ENCODE measurements at places on chromosomes 7 and 10.

GRCh38 chr7:116575853-116576252 is 51.0 kb downstream of the CAV1 start:
- no peak for DNase-seq

DNA sequence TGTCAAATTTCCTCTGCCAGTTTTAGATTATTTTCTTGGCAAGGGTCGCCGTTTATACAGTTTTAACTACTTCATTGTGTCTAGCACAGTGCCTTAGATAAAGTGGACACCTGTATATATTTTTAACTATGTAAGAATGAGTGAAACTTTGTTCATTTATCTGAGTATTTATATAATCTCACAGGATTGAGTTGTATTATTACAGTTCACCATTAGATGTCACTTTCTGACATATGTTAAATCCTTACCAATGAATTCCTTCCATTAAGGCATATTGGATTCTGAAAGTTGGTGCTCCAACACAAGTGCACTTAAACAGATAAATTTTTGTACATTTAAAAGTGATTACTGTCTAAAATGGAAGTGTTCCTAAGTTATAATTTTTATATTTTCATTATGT is 43.0 kb downstream of the ZMYND11 start:
- peak; percentile 29 for DNase-seq

DNA sequence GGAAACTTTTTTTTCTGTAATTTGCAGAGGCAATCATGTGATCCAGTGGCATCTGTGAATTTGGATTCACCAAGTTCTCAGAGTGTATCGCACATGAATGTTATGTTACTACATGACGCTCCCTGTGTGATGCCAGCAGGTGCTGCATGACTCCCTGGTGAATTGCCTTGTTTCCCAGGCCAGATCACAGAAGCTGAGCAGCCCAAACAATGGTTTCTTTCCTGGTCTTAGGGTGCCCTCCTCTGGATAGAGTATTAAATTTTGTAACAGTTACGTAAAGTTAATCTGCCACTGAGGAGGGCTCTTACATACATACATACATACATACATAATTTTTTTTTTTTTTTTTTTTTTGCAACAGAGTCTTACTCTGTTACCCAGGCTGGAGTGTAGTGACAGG is 3.6 kb downstream of the ZSCAN21 start:
- peak; percentile 77 for DNase-seq

- DNase-seq, result no peak
Measured at GRCh38 chr7:80623503-80624252, 14.8 kb upstream of the CD36 start.

- DNase-seq, result no peak
Measured at GRCh38 chr10:124086787-124087671, 6.4 kb downstream of the CHST15 start.

GRCh38 chr10:87578842-87579401 is 74.2 kb downstream of the MINPP1 start:
- no peak for DNase-seq

GRCh38 chr7:99308461-99309074 is 17.1 kb upstream of the ARPC1A start:
- no peak for DNase-seq

- no peak for DNase-seq
Measured at GRCh38 chr7:138316421-138317043, 143.5 kb upstream of the TRIM24 start.

DNA sequence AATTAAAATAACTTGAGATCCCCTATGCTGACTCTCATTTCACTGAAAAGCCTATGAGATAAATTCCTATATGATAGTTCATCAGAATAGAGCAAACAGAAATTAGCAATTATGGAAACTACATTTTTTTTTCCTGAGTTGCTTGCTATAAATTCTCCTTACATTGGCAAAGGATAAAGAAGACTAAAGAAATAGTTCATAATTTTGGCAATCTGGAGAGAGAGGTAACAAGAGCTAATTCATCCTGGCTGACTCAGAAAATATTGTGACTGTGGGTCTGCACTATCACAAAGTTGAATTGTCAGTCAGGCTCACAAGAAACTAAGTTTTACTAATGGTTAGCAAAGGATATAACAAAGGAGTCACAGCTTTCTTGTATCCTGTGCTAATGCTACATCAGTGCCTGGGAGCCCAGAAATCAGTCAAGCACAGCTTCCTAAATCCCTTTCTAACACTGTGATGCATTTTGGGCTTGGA is 483.0 kb downstream of the MAGI2 start:
- no peak for DNase-seq

DNA sequence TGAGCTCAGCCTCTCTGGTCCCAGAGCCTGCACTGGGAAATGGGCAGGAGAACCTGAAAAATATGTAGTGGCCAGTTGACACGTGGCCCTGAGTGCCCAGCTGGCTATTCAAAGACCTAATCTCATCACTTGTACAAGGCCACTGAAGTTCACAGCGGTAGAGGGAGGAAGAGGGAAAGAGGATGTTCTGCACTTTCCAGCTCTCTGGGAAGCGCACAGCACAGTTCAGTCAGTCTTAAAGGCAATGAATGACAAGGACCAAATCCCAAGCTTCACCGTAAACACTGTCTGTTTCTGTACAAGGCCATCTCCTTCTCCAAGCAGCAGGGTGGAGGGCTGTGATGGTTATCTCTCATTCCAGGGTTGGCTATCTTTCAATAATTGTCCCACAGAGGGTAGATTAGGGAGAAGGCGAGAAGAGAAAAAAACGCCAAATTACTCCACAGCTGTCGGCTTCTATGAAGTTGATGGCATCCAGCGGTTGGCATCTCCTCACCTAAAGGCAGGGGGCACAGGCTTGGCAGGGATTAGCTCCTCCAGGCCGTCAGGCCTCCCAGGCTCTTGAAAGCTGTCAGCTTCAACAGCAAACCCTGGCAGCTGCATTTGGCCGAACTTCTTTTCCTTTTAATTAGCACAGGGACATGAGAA is 10.6 kb downstream of the SFMBT2 start:
- DNase-seq, result no peak

GRCh38 chr7:111666260-111666659 is 104.0 kb upstream of the IMMP2L start:
- no peak for DNase-seq

- DNase-seq, result no peak
Measured at GRCh38 chr7:108869070-108869469, 299.4 kb downstream of the DNAJB9 start.

DNA sequence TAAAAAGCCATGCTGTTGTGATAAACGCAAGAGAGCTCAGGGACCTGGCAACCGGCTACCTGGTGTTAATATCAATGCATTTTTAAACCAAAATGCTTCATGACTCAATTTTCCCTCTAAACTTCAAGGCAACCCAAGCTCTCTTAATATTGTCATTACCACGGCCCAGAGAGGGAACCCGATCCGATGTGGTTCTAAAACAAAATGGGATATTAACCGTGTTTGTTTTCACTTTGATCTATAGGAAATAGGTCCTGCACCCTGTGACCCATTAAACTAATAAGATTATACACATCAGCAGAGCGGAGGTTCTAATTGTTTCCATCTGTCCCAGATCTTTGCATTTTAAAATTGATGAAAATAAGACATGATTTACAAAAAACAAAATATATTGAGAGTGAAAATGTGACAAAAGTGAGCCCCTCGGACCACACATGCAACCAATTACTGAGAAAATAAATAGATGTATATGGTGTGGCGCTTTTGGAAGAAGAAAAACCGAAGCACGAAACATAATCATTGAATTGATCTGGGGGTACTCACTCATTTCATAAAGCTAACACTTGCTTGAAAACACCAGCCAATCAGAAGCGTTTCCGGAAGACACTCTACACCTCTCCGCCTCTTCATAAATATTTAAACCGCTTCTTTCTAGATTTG is 290.3 kb upstream of the NFE2L3 start:
- DNase-seq, result peak; percentile 29

DNA sequence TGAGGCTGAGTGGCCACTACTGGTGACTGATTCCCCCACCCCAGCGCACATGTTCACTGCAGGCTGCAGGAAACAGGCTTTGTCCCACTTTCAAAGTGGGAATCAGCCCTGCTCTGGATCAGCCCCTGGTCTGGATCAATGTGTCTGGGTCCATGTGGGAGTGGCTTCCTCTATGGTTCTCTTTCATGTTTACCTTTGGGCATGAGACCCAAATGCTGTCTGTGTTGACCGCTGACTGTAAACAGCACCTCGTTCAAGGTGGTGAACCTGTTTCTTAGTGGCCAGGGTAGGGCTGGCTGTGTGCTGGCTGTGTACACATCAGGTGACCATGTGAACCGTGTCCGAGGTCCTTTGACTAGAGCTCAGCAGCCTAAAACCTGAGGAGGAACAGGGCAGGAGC is 121.8 kb downstream of the CAMK1D start:
- DNase-seq, result no peak

DNA sequence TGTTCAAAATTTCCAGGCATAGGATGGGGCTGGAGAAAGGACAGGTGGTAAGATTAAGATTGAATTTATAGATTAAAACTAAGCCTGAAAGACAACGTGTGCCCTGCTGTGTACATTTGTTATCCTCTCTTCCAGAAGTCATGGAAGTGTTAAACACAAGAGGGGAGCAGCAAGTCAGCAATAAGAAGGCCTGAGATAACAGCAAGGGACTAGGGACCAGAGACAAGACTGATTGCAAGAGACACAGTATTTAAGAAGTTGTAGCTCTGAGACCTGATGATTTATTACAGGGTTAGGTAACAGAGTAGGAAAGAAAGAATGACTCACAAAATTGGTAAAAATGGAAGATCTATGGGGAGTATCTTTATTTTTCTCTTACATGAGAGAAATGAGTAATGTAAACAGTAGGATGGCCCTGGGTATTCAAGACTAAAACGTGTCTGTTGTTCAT is 55.7 kb upstream of the COL1A2 start:
- DNase-seq, result no peak

DNA sequence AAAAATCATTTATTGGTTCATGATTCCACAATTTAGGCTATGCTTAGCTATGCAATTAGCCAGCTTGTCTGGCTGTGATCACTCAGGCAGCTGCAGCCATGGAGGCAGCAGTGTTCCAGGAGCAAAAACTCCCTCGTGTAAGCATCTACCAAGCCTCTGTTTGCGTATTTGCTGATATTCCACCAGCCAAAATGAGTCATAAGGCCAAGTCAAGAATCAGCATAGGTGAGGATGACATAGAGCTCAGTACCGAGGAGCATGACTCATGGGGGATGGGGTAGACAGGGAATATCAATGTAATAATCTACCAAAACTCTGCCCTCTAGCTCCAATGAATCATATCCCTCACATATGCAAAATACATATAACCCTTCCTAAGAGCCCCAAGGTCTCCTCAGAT is 63.3 kb downstream of the IMMP2L start:
- DNase-seq, result no peak

DNA sequence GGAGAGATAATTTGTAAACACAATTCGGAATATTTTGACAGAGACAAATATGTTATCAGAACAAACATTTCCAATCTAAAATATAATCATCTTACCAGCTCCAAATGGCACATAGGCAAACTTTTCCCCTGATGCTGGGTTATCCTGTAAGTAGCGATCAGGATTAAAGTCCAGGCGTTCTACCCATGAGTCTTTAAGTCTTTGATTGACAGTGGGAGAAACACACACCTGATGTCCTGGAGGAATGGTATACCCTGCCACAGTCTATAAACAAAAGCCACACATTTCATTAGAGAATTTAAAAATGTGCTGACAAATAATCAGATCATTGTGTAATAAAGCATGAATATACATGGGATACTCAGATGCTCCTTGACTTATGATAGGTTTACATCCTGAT is 17.3 kb downstream of the CYP51A1 start:
- no peak for DNase-seq

DNA sequence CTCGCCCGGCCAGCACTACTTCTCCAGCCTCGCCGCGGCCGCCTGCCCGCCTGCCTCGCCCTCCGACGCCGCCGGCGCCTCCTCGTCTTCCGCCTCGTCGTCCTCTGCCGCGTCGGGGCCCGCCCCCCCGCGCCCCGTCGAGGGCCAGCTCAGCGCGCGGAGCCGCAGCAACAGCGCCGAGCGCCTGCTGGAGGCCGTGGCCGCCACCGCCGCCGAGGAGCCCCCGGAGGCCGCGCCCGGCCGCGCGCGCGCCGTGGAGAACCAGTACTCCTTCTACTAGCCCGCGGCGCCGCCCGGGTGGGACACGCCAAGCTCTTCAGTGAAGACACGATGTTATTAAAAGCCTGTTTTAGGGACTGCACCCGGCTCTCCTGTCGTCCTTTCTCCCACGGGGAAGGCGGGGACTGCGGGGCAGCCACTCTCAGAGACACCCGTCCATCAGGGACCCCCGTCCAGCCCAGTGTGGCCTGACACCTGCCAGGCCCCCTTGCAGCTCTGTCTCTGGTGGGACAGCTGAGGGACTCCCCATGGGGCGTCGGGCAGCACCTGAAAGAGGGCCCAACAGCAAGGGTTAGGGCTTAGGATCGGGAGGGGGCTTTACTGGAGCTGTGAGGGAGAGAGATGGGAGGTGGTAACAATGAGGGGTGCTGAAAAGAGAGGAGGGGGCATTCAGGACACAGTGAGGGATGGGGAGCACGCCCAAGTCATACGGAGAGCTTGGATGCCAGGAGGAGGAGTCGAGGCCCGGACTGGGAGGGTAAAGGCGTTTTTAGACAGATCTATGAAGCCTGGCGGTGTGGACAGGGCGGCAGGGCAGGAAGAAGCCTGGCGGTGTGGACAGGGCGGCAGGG is 34.7 kb downstream of the SPDYE6 start:
- DNase-seq, result no peak

DNA sequence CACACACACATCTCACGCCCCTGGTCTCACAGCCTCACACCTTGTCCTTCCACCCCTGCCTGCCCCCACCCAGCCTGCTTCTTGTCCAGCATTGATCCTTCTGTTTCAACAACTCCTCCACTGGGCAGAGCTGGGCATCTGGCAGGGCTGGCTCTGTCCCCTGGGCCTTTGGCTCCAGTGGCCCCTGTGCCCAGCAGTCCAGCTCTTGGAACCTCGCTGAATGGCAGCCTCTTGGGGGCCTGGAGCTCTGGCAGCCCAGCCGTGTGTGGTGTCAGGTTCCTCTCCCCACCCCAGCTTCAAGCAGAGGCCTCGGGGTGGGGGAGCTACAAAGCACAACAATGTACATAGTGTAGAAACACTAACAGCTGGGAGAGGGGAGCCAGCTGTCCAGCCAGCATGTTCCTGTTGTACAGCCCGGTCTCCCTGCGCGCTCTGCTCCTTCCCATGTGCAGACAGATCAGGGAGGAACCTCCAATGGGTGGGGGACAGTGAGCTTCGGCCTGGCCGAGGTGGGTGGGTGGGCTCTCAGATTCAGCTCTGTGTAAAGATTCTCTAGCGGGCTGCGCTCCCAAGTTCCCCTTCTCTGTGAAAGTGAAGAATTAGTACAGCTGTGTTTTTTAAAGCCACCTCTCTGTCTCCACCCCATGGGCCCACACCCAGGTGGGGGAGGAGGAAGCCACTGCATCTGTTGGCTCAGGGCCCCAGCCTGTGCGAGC is 19.4 kb downstream of the ZMIZ2 start:
- peak; percentile 96 for DNase-seq

GRCh38 chr7:43208242-43208641 is 95.8 kb downstream of the HECW1 start:
- DNase-seq, result no peak

- no peak for DNase-seq
Measured at GRCh38 chr7:21967598-21968003, 21.9 kb upstream of the CDCA7L start.
